AG20443 (cell line): ENCODE measurements at places on chromosomes 4 and X.

DNA sequence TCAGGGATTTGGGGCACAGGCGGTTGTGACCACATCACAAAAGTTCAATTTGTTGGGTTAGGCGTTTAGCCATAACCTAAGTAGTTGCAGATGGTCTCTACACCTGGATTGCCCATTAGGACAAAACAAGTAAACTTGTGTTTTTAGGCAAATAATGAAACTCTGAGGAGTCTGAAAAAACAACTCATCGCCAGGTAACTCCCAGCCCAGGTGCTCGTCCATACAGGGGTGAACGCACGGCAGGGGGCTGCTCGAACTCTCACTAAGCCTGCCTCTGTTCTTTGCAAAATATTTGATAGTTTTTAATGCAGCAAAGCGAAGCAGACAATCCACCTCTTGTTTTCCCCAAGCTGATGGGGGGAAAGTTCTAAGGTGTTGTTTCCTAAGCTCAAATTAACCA is 559 bp upstream of the RHOH start:
- no peak for DNase-seq

GRCh38 chrX:13470685-13470977 is 98.8 kb upstream of the EGFL6 start:
- DNase-seq = no peak

- DNase-seq = no peak
These were observed 59.0 kb upstream of the NDUFC1 start for GRCh38 chr4:139361301-139361700.

- DNase-seq = peak; percentile 9
These were observed 275.5 kb downstream of the CFAP299 start for GRCh38 chr4:80610845-80611677.

DNA sequence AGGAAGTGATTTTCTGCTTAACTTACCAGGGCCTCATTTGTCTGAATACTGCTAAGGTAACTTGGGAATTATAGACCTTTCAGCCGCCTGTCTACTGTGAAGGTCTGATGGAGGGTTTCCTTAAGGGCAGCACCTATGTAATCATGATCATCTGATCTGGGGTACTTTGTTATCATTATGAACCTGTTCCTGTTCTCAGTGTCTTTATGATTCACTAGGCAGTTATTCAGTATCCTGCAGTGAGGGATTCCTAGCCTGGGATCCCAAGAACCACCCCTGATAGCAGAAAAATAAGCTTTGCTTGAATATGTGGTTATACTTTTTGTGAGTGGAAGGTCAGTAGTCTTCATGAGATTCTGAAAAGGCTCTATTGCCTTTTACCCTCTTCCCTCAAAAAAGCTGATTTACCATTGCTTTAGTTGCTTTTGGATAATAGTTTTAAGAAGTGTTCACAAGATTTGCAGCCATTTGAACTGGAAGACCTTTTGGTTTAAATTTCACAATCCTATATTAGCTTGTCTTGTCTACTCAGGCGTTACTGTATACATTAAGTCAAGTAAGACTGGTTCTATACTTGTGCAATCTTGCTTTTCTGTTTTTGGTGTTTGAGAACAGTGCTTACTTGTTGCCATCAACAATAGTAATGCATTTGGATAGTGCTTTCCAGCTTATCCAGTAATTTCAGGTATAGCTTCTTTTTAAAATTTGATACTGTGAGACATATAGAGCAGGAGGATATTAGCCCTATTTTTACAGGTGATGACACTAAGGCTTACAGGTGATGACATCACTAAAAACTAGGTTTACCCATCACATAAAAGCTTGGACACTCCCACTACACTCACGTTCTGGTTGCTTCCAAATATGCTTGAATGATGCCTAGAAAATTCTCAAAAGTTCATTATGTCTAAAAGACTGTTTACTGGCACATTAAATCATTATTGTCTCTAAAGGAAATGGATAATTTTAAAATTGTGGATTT is 60.0 kb downstream of the FHIP1A start:
- no peak for DNase-seq

GRCh38 chr4:99833756-99834155 is 17.1 kb downstream of the DAPP1 start:
- DNase-seq = no peak

DNA sequence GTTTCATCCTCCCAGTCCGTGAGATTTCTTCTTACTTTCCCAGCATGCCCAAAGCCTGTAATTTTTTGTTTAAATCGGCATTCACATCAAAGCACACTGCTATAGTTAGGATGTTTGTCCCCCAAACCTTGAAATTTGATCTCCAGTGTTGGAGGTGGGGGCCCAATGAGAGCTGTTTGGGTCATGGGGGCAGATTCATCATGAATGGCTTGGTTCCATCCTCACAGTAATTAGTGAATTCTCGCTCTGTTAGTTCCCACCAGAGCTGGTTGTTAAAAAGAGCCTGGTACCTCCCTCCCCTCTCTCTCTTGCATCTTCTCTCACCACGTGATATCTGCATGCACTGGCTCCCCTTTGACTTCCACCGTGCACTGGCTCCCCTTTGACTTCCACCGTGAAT is 40.5 kb upstream of the PGRMC2 start:
- no peak for DNase-seq

DNA sequence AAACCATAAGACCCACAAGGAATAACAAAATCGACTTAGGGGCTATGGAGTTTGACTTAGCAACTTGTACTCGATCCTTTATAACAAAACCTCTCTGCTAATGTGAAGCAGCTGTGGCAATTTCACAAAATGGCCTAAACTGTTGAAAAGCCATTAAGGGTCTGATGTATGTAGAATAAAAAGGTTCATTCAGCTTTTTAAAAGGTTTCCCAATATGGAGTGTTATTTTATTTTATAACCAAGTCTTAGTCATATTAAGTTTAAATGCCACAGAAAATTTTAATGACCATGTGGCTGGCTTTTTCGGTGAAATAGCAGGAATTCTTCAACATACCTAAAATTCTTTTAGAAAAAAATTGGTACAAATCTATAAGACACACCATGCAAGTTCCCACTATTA is 291.8 kb upstream of the HAND2 start:
- DNase-seq = no peak

- no peak for DNase-seq
These were observed 113.3 kb upstream of the IL13RA1 start for GRCh38 chrX:118614150-118614549.

- no peak for DNase-seq
These were observed 713.8 kb downstream of the RAB28 start for GRCh38 chr4:12770351-12770750.

GRCh38 chr4:124427095-124427767 is 285.3 kb downstream of the ANKRD50 start:
- no peak for DNase-seq

GRCh38 chrX:66684196-66684595 is 45.3 kb upstream of the EDA2R start:
- peak; percentile 9 for DNase-seq

- DNase-seq = no peak
These were observed 16.8 kb upstream of the FAM241A start for GRCh38 chr4:112128452-112128851.

DNA sequence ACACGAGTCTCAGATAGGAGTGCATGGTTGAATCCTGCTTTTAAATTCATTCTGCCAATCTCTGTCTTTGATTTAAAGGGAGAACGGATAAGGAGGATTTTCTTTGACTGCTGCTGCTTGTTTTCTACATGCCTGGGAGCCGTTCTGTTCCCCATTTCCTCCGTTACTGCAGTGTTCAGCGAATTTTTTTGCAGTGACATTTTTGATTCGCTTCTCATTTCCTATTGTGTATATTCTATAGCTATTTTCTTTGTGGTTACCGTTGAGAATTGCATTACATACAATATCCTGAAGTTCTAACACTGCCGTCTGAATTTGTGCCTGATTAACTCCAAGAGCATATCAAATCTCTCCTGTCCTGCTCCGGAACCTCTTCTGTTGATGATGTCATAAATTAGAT is 14.8 kb upstream of the MAEA start:
- no peak for DNase-seq

- DNase-seq = no peak
These were observed 40.9 kb downstream of the PDS5A start for GRCh38 chr4:39936565-39937418.

DNA sequence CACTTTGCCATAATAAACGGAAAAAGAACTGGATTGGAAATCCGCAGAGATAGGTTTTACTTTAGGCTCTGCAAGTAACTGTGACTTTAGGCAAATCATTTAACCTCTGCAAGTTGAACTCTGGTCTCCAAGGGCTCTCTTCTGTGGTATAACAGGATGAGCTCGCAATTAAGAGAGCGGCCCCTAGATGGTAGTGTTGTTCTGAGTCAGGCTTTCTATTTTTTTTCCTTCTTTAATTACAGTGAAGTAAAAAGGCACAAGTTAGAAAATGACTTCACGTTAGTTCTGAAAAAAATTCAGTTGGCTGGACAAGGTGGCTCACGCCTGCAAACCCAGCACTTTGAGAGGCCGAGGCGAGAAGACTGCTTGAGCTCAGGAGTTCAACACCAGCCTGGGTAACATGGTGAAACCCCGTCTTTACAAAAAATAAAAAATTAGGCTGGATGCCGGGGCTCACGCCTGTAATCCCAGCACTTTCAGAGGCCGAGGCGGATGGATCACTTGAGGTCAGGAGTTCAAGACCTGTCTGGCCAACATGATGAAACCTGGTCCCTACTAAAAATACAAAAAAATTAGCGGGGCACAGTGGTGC is 18.0 kb downstream of the RPS3A start:
- peak; percentile 73 for DNase-seq

DNA sequence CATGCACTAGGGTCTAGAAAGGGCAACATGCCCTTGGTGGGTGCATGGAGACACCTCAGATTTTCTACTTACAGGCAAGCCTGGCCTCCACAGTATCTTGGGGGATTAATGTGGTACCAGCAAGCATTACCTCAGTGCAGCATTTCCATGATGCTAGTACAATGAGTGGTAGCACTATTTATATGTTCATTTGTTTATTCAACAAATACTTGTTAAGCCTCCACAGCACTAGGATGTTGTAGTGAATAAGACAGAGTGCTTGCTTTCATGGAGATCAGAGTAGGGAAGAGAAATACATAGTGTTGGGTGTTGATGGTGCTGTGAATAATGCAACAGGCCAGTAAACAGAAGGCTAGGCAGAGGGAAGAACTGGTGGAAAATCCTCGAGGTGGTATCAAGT is 133.4 kb downstream of the KLHL8 start:
- no peak for DNase-seq

DNA sequence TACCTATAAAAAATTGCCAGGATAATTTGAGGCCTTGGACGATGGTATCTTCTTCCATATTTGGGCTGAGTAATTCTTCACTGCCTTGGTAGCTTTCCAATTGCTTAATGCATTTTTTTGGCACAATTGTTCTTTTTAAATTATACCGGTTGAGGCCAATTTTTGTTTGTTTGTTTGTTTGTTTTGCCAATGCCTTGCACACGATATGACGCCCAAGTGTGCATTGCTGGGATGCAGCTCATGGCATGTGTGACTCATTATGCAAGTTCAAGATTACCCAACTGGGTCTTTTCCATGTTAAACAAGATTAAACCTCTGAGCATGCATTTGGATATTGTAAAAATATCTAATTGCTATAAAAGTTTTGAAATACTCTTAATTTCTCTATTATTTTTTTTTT is 71.1 kb upstream of the KCNIP4 start:
- peak; percentile 10 for DNase-seq

DNA sequence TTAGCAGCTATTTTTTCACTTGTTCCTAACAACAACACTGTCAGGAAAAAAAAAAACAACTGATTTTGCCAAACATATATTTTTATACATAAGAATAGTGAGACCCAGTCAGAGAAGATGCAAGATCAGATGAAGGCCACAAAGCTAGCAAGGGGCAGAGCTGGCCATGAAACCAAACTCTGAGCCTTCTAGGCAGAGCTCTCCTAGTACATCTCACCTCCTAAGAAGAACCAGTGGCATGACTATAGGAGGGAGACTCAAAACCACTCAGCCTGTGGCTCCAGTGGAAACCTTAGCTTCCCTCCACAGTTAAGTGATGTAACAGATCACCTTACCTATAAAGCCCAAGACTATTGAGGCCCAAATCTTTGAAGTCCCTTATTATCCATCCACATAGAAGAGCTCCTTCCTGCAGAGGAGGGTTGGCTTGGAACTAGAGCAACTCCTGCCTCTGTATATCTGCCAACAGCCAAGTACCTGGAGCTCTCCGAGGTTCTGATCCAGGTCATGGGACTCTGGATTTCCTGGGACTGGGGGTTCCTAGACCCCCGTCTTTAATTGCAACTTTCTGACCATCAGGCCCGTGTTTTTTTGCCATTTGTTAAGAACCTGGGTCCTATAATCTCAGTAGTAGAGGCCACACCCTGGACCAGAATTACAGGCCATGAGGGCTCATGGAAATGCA is 136.5 kb downstream of the SH3KBP1 start:
- peak; percentile 10 for DNase-seq

GRCh38 chrX:49901048-49901447 is 21.3 kb upstream of the CLCN5 start:
- DNase-seq = no peak

DNA sequence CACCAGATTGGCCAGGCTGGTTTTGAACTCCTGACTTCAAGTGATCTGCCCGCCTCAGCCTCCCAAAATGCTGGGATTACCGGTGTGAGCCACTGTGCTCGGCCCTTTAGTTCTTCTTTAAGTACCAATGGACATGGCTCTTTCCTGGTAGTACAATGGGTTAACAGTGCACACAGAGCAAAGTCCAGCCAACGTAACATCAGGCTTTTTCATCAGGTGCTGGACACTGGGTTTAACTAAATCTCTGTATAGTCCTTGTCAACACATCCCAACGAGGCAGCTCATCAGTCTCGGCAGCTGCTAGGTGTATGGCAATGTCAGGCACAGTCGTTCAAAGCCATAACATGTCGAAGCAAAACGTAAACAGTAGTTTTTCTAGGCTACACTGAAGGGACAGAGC is 93.8 kb downstream of the HDAC8 start:
- DNase-seq = no peak

- no peak for DNase-seq
These were observed 58.5 kb downstream of the TEX13C start for GRCh38 chrX:125378205-125378604.

DNA sequence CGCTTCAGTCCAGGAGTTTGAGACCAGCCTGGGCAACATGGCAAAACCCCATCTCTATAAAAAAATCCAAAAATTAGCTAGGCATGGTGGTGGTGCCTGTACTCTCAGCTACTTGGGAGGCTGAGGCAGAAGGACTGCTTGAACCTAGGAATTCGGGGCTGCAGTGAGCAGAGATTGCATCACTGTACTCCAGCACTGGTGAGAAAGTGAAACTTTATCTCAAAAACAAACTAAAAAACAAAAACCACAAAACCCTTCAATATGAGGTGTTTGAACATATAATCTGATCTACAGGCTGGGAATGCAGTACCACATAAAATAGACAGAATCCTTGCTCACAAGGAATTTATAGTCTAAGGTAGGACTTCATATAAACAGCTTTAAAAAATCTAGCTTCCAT is 103.9 kb downstream of the PDS5A start:
- no peak for DNase-seq

- no peak for DNase-seq
These were observed 60.8 kb downstream of the DDX60 start for GRCh38 chr4:168257768-168258167.

- peak; percentile 94 for DNase-seq
These were observed 4.3 kb upstream of the MXD4 start for GRCh38 chr4:2266181-2266580.

GRCh38 chrX:9789555-9789954 is 3.3 kb downstream of the SHROOM2 start:
- DNase-seq = no peak

- DNase-seq = no peak
These were observed 309.3 kb downstream of the ANK2 start for GRCh38 chr4:113358784-113359183.
